ENCODE measurements at places on chromosomes 1 and 21.

- no peak for DNase-seq
These were observed 166.9 kb upstream of the SYT6 start for GRCh38 chr1:114320586-114320985.

- no peak for DNase-seq
These were observed 57.1 kb upstream of the COL18A1 start for GRCh38 chr21:45347712-45348499.

DNA sequence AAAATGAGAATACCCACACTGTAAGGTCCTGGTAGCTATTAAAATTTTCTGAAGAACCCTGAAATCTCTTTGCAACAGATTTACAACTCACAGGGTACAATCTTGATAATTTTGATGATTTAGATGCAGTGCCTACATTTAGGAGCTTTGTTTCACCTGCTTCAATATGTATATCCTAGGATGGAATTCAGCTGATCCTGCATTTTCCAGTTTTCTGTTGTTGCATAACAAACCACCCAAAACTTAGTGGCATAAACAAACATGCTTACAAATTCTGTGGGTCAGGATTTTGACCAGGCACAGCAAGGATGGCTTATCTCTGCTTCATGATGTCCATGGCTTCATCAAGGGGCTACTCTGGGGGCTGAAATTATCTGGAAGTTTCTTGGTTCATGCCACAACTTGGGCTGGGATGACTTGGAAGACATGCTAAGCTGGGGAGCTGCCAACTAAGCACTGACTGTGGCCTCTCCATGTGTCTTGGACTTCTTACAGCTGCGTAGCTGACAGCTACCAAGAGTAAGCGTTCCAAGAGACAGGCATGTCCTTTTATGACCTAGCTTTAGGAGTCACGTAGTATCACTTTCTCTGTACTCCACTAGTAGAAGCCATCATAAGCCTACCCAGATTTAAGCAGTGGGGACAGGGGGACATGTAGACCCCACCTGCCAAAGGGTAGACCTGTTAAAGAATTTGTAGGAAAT is 108.5 kb downstream of the CACHD1 start:
- DNase-seq = no peak

- DNase-seq = no peak
These were observed 4.2 kb downstream of the CELA2A start for GRCh38 chr1:15460708-15461095.

DNA sequence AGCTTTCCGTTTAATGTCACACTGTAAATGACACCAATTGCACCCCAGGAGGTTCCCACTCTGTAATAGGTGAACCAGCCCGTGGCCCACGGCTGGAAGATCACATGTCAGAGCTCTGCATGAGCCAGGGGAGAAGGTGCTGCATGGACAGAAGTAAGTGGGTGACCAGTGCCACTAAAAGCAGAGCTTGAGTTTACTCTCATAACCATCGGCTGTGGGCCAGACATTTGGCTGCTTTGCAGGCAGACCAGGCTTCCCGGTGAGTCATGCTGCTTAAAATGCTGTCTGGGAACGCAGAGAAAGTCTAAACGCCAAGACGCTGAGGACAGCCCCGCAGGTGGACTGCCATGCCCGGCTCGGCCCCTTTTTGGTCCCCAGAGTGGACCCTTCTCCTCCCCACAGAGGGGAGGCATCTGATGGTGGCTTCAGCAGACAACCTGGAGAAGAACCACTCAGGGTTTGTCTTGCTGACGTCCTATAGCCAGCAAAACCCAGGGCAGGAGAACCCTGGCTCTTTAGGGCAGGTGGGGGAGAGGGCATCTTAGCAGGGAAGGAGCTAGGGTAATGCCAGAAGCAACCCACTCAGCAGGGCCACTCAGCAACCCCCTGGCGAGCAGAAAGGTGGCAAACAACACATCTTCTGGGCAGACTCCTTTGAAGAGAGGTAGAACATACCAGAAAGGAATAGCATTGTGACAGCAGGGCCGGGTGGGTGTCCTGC is 7.3 kb downstream of the KIAA2013 start:
- DNase-seq = no peak

DNA sequence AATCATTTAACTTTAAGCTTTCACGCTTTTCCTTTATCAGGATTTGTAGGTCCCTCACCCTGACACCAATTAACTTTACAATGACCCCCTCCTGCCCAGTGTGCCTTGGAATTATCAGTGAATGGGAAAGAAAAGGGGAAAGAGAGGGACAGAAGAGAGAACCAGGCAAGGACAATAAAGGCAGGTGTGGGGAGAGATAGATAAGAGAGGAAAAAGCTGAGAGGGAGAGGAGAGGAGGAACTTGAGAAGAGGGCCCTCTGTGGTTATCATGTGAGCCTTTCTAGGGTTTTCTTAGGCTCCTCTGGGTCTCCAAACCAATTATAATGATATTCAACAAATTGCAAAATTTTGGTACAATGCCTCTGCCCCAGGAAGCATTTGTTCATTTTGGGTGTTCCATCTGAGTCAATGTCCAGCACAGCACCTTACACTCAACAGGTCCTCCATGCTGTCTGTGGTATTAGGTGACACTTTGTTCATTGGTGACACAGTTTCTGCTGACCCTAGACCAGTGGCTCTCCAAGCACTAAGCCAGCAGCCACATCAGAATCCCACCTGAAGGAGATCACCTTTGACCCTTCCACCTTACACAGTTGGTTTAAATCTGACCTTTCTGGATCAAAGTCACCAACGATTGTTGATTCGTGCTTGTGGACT is 14.2 kb downstream of the AKNAD1 start:
- DNase-seq = no peak
